Hepatic stellate cell (primary cell): ENCODE measurements at places on chromosomes 7 and 10.
A peak's percentile ranks its signal among the peaks of the same experiment; 100 is the strongest.

GRCh38 chr7:23680414-23681405 is 711 bp downstream of the FAM221A start:
- DNase-seq: peak; percentile 37

DNA sequence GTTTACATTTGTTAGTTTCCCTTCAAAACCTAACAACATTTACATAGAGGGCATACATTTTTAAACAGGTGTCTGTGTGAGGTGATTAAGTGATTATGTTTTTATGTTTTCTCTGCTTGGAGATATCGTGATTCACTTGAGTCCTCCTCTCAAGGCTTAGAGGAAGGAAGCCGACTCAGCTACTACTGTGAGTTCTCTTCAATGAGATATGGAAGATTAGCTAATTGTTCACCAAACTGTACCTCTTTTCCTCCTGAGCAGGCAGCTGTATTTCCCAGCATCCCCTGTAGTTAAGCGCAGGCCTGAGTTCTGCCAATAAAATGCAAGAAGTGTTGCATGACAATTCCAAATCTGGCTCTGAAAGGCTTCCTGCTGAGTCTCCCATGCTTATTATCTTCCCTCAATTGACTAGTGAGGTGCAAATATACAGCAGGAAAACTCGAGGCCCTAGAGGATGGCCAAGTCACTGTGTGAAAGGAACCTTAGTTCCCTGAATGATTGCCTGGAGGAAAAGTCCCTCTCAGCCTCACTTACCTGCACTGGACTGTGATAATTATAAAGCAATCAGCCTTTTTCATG is 528.7 kb downstream of the GRM8 start:
- no peak for DNase-seq

DNA sequence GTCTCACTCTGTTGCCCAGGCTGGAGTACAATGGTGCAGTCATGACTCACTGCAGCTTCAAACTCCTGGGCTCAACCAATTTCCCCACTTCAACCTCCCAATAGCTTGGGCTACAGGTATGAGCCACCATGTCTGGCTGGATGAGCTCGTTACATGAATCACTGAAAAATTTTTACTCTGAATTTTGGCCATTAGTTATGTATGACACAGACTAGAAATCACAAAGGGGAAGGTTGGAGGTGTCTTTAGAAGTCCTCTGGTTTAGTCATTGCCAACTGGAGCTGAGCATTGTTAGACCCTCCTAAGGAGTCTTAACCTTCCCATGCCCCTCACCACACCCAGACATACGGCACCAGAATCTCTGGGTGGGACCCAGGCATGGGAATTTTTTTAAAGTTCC is 34.7 kb downstream of the SVIL start:
- DNase-seq: no peak

- DNase-seq: no peak
Observed at GRCh38 chr10:33939892-33940291, 605.4 kb upstream of the NRP1 start.

- DNase-seq: no peak
Observed at GRCh38 chr7:111678986-111679385, 116.7 kb upstream of the IMMP2L start.

GRCh38 chr10:4265964-4266363 is 481.0 kb upstream of the KLF6 start:
- DNase-seq: no peak

DNA sequence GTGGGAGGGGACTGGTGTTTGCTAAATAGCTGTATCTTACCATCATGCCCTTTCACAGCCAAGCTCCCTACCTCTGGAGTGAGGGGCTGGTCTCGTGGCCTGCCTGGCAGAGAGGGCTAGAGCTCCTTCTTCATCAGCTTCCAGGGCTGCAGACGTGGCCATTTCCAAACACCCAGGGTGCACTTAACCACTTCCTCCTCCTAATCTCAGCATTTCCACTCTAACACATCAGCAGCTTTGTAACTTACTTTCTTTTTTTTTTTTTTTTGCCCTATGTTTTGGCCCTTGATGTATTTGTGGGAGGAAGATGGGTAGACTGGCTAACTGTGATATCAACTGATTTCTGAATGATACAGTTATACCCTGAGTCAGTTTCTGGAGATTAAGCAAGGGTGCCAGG is 27.4 kb downstream of the LRRC4 start:
- DNase-seq: no peak
